SW 1271 (cell line): ENCODE measurements at places on chromosomes 11 and 22.

GRCh38 chr11:44032299-44033085 lies 15.3 kb upstream of the ACCSL start:
- DNase-seq: no peak

- DNase-seq: no peak
Measured at GRCh38 chr22:29873943-29874342, 9.0 kb upstream of the MTMR3 start.

GRCh38 chr11:62295504-62295903 lies 3.4 kb downstream of the SCGB1D4 start:
- no peak for DNase-seq

DNA sequence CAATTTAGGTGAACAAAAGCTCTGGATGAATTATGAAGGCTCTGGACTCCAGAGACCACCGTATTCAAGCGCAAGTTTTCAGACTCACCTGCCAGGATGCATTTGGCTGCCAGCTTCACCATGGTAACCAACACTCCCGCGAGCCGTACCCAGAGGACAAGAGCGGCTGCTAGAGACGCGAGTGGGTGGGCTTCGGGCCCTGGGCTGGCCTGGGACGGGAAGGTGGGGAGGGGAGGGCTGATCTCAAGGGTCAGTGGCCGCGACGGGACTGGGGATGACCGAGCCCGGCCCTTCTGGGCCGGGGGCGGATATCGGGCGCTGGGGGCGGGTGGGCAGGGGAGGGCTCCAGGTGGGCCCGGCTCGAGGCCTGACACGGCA lies 344 bp downstream of the IFT27 start:
- DNase-seq: no peak

DNA sequence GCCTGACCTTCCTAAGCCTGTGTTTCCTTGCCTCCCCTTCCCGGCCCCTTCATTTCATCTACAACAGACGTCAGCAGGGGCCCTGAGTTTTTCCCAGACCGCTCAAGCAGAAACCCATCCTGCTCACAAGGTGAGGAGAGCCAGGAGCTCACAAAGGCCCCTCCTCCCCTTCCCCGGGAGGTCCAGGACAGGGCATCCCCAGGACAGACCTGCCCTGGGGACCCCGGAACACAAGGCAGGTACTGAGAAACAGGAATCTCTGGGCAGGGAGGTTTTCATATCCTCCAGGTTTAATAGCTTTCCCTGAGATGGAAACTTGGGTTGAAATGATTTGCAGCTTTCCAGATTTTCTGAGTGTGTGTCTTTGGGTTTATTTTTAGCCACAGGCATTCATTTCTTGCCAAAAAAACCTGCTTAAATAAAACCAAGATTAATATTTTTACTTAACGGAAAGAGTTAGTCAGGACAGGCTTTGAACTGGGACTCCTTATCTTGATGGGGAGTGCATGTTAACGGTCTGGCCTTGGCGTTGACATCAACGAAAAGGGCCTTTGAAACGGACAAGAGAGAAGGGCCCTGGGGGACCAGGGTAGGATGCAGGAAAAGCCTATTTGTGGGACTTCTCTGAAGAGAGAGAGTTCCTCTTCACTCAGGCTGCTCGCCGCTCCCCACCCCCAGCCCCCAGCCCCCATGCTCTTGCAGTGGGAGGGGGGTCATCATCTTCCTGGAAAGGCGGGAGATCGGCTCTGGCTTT lies 38.5 kb downstream of the TIMP3 start:
- DNase-seq: no peak

DNA sequence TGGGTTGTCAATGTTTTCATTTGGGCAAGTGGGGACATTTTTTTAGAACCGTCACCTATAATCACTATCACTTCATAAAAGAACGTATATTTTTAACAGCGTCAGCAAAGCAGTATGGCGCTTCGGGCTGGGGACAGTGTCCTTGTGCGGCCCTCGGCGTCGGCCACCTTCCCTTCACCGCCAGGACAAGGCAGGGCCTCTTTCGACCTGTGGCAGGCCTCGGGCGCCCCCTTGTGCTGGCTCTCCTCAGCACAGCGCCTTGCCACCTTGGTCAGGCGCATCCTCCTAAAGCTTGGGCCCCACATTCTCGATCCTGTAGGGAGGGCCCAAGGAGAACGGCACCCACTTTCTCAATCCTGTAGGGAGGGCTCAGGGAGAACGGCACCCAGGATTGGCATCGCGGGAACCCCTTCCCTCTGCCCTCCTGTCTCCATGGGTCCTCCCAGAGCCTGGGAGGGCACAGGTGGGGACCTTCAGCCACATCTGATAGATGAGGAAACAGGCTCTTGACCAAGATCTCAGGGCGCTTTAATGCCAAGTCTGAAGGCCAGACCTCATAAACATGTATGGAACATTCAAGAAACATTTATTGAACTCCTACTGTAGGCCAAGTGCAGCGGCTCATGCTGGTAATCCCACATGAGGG lies 11.5 kb upstream of the FADD start:
- DNase-seq: peak; percentile 70

DNA sequence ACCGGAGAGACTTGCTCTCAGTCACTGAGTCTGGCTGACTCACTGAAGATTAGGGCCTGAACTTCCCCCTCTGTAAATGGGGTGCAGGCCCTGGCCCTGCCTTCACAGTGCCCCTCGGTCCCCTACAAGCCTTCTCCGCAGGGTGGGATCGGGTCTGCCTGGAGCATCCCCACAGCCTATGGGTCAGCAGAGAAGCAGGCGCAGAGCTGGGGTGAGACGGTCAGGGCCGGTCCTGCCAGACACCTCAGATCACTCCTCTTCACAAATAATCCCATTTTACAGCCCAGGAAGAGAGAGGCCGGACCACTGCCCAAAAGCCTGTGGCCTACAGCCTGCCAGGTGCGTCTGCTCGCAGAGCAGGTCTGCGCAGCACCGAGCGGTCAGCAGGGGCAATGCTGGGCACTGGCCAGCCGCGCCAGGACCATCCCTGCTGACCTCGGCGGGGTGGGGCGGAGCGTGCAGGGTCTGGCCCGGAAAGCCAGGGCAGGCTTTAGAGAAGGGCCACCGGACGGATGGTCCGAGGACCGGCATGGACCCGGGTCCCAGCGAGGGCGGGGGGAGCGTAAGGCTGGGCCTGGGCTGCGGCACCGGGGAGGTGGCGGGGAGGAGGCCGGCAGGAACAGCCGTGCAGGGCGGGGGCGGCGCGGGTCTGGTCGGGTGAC lies 522 bp upstream of the SEPTIN5 start:
- DNase-seq: no peak

DNA sequence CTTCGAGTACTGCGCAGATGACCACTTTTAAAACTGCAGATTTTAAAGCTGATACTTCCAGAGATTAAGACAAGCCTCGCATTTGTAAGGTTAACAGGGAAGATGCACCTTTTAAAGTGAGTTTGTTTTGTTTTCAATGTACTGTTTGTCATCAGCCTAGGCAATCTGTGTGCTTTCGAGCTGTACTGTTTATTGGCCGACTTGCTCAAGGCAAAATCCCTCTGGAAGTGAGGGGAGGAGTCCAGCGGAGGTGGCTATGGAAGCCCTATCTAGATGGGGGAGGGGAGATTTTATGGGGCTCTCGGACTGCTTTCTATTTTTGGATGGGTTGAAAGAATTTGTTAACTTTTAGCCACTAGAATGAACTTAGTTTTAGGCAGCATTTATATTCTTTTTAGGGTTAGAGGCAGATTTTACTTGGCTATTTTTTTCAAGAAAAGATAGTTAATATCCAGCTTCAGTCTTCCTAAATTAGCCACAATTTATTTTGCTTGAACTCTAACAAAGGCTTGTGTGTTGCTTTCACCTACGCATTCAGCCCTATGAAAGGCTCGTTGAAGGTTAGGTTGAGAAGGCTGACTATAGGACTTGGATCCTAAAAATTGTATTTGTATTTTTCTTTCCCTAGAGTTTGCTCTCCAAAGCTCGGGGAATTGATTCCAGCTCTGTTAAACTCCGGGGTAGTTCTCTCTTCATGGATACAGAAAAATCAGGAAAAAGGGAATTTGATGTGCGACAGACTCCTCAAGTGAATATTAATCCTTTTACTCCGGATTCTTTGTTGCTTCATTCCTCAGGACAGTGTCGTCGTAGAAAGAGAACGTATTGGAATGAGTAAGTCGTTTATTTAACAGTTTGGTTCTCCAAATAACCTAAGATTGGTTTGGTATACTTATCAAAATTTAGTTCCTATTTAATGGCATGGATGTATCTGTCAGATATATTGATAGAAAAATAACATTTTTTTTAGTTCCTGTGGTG lies 2.1 kb downstream of the WEE1 start:
- DNase-seq: peak; percentile 85

GRCh38 chr11:63417174-63417852 lies 47.7 kb downstream of the SLC22A9 start:
- no peak for DNase-seq

- DNase-seq: no peak
Measured at GRCh38 chr11:60928563-60929001, 4.3 kb downstream of the TMEM132A start.

- DNase-seq: no peak
Measured at GRCh38 chr11:134040386-134041302, 28.2 kb upstream of the JAM3 start.
